Natural killer cell (primary cell): ENCODE measurements at places on chromosomes 7 and 10. TPM values are rescaled to one million over a fixed set of nuclear protein-coding genes. Genes with fewer than 3 reads are reported as not detected.

- no peaks in the 10 kb centered on the region for H3K27me3 ChIP-seq
- no peaks in the 10 kb centered on the region for H3K36me3 ChIP-seq
- H3K27ac ChIP-seq, result no peak overlapping the region
- no peak overlapping the region for H3K4me3 ChIP-seq
- DNase-seq, result no peak
Measured at GRCh38 chr10:24935504-24936292, 16.7 kb downstream of the PRTFDC1 start.

- H3K36me3 ChIP-seq, result no peaks in the 10 kb centered on the region
- H3K27me3 ChIP-seq, result no peaks in the 10 kb centered on the region
- no peak for DNase-seq
- no peak overlapping the region for H3K4me3 ChIP-seq
Measured at GRCh38 chr10:52443419-52444388, 129.6 kb downstream of the DKK1 start.

GRCh38 chr10:90937645-90938258, 16.9 kb upstream of the ANKRD1 start:
- no peaks in the 10 kb centered on the region for H3K27me3 ChIP-seq
- H3K36me3 ChIP-seq, result no peaks in the 10 kb centered on the region
- no peak overlapping the region for H3K27ac ChIP-seq
- no peak overlapping the region for H3K4me3 ChIP-seq
- no peaks in the 10 kb centered on the region for H3K4me1 ChIP-seq

- no peak for DNase-seq
Measured at GRCh38 chr7:103887050-103887449, 102.4 kb downstream of the RELN start.

GRCh38 chr7:604884-605531, 85.4 kb upstream of the PDGFA start:
- H3K27me3 ChIP-seq, result no peaks in the 10 kb centered on the region
- no peak for DNase-seq
- H3K36me3 ChIP-seq, result no peaks in the 10 kb centered on the region
- peaks cover 78% of the 10 kb centered on the region for H3K4me1 ChIP-seq
- H3K4me3 ChIP-seq, result peak overlapping the region; percentile 41

GRCh38 chr7:25979605-25980004, 172.4 kb upstream of the NFE2L3 start:
- H3K27ac ChIP-seq, result no peak overlapping the region
- H3K36me3 ChIP-seq, result no peaks in the 10 kb centered on the region
- no peak for DNase-seq

DNA sequence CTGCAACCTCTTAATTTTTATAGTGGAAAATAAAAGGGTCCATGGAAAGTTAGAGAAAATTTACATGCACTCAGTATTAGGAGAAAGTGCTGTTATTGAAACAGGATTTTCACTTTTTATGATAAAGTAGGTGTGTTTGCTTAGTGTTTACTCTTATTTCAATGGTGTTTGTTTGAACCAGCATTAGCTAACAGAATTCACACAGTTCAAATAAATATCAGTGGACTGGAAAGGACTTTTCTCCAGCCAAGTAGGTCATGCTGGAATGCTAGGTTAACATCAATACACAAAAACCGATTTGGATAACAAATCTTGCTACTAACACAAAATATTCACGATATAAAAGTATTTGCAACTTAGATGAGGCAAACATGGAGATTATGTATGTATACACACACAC, 49.4 kb upstream of the BET1 start:
- peaks cover 9% of the 10 kb centered on the region for H3K27me3 ChIP-seq
- H3K4me1 ChIP-seq, result peaks cover 4% of the 10 kb centered on the region

DNA sequence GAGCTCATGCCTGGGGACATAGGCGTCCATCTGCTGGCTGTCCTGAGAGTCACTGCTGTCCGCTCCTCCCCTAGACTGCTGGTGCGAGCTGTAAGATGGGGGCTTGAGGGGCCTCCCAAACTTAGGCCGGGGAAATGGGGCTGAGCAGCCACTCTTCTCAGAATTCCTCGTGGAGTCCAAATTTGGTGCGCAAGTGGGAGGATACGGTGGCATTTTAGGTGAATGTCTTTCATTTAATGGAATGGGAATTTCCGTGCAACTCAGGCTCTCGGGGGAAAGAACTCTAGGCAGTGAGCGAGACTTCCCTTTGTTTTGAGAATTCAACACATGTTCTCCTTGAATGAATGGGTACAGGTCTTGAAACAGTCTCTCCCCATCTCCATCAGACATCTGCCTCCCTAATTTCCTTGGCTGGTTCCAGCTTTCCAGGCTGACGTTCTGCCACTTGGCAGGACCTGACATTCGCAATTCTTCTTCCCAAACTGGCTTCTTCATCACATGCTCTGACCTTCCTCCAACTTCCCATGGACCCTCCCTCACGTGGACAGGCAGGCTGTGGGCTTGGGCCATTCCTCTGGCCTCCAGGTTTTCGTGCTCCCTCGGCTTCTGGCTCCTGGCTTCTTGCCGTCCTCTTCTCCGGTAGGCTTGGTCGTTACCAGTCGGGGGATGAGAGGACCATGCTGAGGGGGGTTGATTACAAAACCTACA, 30.1 kb downstream of the JCAD start:
- H3K27ac ChIP-seq, result no peak overlapping the region
- peaks cover 39% of the 10 kb centered on the region for H3K27me3 ChIP-seq
- no peak overlapping the region for H3K4me3 ChIP-seq
- peaks cover 34% of the 10 kb centered on the region for H3K4me1 ChIP-seq
- DNase-seq, result no peak

DNA sequence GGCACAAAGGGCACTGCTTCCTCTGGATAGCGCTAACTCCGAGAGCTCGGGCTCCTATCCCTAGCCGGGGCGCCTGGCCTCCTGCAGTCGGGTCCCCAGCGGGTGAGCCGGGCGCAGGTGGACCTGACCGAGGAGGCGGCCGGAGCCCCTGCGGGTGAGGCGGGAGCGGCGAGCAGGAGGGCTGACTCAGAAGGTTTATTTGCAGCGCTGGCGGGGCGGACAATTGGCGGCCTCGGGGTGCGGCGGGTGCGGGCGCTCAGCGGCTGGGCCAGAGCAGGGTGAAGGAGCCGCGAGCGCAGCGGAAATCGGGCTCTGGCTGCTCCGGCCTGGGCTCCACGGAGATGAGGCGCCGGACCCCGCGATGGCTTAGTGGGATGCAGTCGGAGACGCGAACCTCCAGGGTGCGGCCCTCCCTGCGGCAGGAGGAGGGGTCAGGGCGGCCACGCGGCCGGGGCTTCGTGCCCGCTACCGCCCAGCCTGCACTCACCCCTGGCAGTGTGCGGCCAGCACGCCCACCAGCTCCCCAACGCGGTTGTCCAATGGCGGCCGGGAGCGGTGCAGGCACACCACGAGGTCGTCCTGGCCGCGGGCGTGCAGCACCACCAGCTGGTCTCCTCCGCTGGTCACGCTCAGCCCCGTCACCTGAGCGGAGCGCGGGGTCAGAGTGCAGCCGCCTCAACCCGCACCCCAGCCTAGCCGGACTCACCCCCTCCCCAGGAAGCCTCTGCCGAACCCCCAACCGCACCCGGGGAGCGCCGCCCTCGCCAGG, 16.1 kb downstream of the MYO1G start:
- peak; percentile 25 for DNase-seq
- H3K4me3 ChIP-seq, result no peak overlapping the region
- peaks cover 15% of the 10 kb centered on the region for H3K4me1 ChIP-seq
- peaks cover 46% of the 10 kb centered on the region for H3K36me3 ChIP-seq
- no peak overlapping the region for H3K27ac ChIP-seq
- H3K27me3 ChIP-seq, result no peaks in the 10 kb centered on the region

- H3K36me3 ChIP-seq, result no peaks in the 10 kb centered on the region
- DNase-seq, result no peak
- H3K27me3 ChIP-seq, result no peaks in the 10 kb centered on the region
- H3K27ac ChIP-seq, result no peak overlapping the region
- no peaks in the 10 kb centered on the region for H3K4me1 ChIP-seq
Measured at GRCh38 chr7:27129729-27130539, 623 bp downstream of the HOXA4 start.

DNA sequence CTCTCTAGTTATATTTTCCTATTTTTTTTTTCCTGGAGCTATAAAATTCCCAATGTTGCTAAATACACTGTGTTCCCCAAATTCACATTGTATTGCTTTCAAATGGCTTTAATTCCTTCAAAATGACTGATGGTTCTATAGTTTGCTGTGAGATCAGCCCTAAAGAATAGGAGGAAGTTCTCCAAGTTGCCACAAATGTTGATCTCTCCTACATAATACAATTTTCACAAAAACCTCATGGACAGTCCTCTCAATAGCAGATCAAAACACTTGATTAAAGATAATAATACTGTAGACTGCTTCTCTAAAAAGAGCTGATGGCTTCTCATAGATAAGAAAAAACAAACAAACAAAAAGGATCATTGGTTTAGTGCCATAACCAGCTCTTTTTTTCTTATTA, 97.8 kb upstream of the CAV2 start:
- no peak for DNase-seq
- H3K4me1 ChIP-seq, result no peaks in the 10 kb centered on the region
- no peaks in the 10 kb centered on the region for H3K36me3 ChIP-seq
- H3K27ac ChIP-seq, result no peak overlapping the region
- H3K4me3 ChIP-seq, result no peak overlapping the region

- no peak overlapping the region for H3K27ac ChIP-seq
- no peaks in the 10 kb centered on the region for H3K27me3 ChIP-seq
- H3K36me3 ChIP-seq, result no peaks in the 10 kb centered on the region
- H3K4me3 ChIP-seq, result no peak overlapping the region
- H3K4me1 ChIP-seq, result no peaks in the 10 kb centered on the region
Measured at GRCh38 chr7:88429382-88429781, 122.7 kb upstream of the STEAP4 start.

DNA sequence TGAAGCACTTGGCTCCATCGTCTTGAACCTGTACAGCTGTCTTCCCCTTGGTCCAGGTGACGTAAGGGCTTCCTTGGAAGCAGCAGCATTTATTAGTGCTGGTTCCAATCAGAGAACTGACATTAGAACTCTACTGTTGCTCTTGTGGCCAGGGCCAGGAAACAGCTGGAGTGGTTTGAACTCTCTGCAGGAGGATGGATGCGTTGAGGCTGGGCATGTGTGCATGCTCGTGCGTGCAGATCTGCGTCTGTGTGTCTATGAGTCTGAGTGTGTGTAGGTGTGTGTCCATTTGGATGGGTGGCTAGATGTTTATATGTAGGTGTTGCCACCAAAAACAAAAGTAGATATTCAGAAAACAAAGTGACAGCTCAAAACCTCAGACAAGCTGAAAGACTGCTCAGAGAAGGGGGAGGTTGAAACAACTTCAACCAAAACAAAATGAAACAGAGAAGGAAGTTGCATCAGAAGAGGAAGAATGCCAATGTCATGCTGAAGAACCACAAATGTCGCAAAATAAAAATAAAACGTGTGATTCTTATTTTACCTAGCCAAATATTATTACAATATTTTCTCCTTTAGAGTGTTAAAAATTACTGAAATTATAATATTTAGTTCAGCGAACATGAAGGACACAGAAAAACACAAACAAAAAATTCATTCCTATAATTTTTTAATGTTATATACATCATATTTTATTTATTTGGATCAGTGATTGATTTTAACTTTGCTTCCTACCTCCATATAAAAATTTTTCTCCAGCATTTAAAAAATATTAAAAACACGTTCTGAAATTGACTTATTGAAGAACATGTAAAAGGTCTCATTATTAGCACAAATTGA, 96.1 kb upstream of the MKLN1 start:
- peak overlapping the region; percentile 83 for H3K27ac ChIP-seq
- H3K27me3 ChIP-seq, result no peaks in the 10 kb centered on the region
- no peaks in the 10 kb centered on the region for H3K36me3 ChIP-seq
- peaks cover 24% of the 10 kb centered on the region for H3K4me1 ChIP-seq
- peak; percentile 82 for DNase-seq

DNA sequence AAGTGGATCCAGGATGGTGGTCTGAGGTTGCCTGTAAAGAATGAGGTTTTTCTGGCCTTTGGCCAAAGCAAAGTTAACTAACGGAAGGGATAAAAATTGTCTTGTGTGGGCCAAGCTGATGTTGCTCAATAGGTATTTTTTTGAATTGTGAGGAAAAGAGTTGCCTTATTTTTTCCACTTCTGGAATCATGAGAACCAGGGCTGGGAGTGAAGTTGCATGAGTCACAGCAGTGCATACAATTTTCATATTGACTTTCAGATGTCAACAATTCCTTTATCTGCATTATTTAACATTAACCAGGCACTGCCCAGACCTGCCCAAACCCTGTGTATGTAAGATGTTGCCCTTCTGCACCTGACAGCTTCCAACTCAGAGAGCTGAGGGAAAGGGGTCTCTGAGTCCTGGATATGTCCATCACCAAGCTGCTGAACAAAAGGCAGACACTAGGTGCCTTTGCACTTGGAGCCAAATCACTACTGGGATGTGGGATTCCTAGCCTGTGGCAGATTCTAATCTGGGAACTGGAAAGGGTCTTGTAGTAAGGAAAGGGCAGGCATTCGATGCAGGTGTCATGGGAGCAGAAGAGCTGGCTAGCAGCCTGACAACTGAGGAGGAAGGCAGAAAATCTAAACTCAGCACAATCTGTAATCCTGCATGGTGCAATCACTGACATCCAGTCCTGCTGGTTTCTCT, 52.3 kb upstream of the SLC35B4 start:
- H3K27ac ChIP-seq, result no peak overlapping the region
- no peaks in the 10 kb centered on the region for H3K36me3 ChIP-seq
- no peak for DNase-seq
- no peaks in the 10 kb centered on the region for H3K4me1 ChIP-seq
- no peaks in the 10 kb centered on the region for H3K27me3 ChIP-seq

GRCh38 chr7:117902314-117902889, 29.2 kb upstream of the CTTNBP2 start:
- H3K27me3 ChIP-seq, result no peaks in the 10 kb centered on the region
- no peak overlapping the region for H3K27ac ChIP-seq
- no peaks in the 10 kb centered on the region for H3K36me3 ChIP-seq
- no peaks in the 10 kb centered on the region for H3K4me1 ChIP-seq
- H3K4me3 ChIP-seq, result no peak overlapping the region

DNA sequence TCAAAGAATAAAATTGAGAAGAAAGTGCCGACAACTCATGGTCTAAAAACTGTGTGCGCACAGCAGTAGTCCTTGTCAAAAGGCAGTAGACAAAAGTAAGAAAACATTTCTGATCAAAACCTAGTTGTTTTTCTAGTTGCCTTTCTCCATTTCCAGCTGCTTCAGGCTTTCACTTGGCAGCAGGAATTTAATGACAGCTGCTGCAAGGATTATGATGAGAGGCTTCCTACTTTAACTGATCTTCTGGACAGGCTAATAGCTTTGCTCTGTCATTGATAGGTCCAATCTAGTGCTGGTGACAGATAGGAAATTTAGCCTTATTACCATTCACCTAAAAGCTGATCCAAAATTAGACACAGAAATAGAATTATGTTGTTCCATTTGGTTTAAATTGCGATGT, 110.7 kb upstream of the SEMA3C start:
- no peaks in the 10 kb centered on the region for H3K36me3 ChIP-seq
- no peak for DNase-seq
- no peaks in the 10 kb centered on the region for H3K27me3 ChIP-seq
- no peak overlapping the region for H3K4me3 ChIP-seq

Gene CASTOR2
- total RNA-seq, result 14.9 TPM

Gene ARID5B
- total RNA-seq, result 22.3 TPM

Gene HMX3
- not detected for total RNA-seq

Gene BHLHA15
- total RNA-seq, result 3.3 TPM

Gene ADCYAP1R1
- not detected for total RNA-seq
